ENCODE measurements at places on chromosomes 5 and 9.

GRCh38 chr5:52922384-52922783 is 66.8 kb upstream of the ITGA2 start:
- DNase-seq: no peak

DNA sequence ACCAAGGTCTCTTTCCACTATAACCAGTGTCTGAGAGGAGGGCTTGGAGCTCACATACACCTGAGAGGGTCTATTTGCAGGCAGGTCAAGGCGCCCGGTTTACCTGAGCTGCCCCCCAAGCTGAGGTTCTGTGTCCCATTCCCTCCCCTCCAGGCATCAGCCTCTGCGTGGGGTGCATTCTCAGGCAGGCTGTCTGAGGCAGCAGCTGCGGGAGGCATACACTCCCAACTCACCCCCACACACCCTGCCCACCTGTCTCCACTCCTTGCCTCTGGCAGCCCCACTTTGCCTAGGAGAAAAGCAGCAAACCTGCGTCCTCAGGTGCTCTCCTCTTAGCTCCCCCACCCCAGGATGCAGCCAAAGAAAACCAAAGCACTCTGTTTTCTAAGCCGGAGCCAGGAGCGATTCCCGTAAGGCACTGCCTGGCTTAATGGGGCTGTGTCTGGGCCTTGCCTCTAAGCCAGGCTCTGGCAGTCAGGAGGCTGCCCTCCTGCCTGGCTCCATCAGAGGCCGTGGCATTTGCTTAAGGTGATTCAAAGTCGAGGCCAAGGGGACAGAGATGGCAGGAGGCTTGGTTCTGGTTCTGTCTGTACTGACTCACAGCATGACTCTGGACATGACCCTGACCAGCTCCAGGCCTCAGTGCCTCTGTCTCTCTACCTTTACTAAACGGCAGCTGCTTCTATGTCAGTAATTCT is 139.2 kb upstream of the TRIM32 start:
- no peak for DNase-seq

- no peak for DNase-seq
These were observed 157.7 kb upstream of the SLC24A2 start for GRCh38 chr9:19946441-19947109.

- no peak for DNase-seq
These were observed 665 bp downstream of the RASA1 start for GRCh38 chr5:87268126-87268969.

DNA sequence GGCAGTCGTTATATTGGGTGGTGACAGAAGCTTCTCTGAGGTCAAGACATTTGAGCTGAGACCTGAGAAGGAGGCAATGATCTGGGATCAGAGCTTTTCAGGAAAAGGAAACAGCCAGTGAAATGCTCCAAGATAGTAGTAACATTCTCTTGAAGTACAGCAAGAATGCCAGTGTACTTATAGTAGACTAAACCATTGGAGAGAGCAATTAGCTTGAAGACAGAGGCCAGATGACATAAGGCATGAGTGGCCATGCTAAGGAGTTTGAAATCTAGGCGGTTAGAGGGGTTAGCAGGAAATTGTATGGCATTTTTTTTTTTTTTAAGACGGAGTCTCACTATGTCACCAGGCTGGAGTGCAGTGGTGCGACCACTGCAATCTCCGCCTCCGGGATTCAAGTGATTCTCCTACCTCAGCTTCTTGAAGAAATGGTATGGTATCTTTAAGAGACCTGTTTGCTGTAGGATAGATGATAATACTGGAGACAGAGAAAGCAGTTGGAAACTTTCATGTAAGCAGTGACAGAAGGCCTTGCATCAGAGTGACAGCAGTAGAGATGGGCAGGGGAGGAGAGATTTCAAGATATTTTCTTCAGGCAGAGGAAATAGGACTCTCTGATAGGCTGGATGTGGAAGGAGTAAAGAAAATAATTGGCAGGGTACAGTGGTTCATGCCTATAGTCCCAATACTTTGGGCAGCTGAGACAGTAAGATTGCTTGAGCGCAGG is 482.2 kb upstream of the PAPPA start:
- DNase-seq: no peak

DNA sequence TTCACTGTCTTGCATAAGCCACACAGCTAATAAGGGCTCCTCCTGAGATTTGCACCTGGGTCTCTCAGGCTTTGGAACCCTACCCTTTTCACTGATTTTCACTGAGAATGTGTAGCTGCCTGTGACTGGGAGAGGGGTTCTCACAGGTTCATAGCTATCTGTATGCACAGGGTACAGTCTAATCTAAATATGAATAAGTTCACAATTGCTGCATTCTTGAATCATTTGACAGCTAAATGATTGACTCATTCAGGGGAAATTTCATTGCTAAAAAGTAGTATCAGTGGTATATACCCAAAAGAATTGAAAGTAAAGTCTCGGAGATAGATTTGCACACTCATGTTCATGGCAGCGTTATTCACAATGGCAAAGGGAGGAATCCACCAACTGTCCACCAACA is 140.7 kb downstream of the BOD1 start:
- DNase-seq: no peak

GRCh38 chr9:124414612-124415011 is 630 bp downstream of the PSMB7 start:
- DNase-seq: no peak

DNA sequence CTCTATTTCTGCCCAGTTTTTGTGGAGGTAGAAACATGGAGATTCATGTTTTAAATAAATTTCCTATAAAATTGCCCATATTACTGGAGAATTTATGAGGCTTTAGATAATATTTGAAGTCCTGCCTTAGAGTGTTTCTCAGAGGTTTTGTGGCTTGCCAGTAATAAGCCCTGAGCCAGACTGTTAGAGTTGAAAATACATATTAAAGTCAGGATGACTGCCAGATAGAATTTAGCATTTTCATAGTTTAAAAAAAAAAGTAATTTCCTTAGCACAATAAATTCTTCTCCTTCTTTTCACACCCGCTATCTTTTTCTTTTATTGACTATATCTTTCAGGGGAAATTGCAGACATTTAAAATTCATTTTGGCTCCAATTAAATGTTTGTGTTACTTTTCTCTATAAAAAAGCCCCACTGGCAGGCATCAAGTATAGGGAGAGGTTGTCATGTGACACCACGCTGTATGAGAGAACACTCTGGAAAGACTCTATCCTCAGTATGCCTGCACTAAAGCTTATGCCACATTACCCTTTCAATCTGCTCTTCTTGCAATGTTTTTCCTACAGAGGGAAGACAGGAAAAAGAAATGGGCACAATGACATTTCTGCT is 135.2 kb downstream of the MPDZ start:
- no peak for DNase-seq

Data from SHP77 treated with DMSO at 0.1 percent for 48 hours (cell line).